ENCODE measurements at places on chromosomes 1 and 21. TPM values are rescaled to one million over a fixed set of nuclear protein-coding genes. Genes with fewer than 3 reads are reported as not detected.

- DNase-seq, result no peak
- no peaks in the 10 kb centered on the region for H3K36me3 ChIP-seq
- H3K4me3 ChIP-seq, result no peak overlapping the region
- no peak overlapping the region for H3K27ac ChIP-seq
- H3K27me3 ChIP-seq, result peaks cover 7% of the 10 kb centered on the region
Observed at GRCh38 chr1:7076572-7076971, 291.3 kb downstream of the CAMTA1 start.

- H3K36me3 ChIP-seq, result no peaks in the 10 kb centered on the region
- H3K4me1 ChIP-seq, result no peaks in the 10 kb centered on the region
- H3K4me3 ChIP-seq, result no peak overlapping the region
- no peak overlapping the region for H3K27ac ChIP-seq
- DNase-seq, result no peak
Observed at GRCh38 chr1:17615959-17616358, 76.5 kb downstream of the ARHGEF10L start.

DNA sequence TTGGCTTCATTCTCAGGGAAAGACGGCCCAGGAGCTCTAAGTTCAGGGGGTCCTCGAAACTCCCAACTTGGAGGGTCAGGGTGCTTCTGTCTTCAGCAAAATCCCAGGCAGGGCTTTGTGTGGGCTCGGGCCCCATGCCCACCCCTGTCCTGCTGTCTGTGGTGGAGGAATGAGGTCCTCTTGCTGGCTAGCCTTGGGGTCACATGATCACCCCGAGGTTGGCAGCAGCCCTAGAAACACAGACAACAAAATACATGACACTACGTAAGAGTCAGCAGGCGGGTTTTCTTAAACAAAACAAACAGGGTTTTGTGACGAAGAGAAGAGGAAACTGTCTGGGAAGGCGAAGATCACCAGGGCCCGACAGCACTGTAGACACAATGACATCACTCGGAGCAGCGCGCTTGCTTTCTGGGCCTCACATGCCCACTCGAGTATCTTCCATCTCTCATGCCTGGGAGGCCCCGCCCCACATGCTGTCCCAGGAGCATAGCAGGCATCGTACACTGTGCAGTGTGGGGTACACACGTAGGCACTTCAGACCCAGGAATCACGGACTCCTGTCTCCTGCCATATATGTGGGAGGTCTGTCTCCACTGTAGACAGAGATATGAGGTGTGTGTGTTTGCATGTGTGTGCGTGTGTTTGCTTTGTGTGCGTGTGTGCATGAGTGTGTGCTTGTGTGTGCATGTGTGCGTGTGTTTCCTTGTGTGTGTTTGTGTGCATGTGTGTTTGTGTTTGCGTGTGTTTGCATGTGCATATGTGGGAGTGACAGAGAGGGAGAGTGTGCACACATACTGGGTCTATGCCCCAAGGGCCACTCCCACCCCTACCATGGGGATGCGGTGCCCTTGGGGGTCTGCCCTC lies 94.7 kb downstream of the SIK1 start:
- peak overlapping the region; percentile 97 for H3K27ac ChIP-seq
- H3K4me1 ChIP-seq, result peaks cover 29% of the 10 kb centered on the region
- no peaks in the 10 kb centered on the region for H3K36me3 ChIP-seq
- DNase-seq, result peak; percentile 25
- H3K4me3 ChIP-seq, result no peak overlapping the region

CFHR1 gene
- total RNA-seq, result not detected

DNA sequence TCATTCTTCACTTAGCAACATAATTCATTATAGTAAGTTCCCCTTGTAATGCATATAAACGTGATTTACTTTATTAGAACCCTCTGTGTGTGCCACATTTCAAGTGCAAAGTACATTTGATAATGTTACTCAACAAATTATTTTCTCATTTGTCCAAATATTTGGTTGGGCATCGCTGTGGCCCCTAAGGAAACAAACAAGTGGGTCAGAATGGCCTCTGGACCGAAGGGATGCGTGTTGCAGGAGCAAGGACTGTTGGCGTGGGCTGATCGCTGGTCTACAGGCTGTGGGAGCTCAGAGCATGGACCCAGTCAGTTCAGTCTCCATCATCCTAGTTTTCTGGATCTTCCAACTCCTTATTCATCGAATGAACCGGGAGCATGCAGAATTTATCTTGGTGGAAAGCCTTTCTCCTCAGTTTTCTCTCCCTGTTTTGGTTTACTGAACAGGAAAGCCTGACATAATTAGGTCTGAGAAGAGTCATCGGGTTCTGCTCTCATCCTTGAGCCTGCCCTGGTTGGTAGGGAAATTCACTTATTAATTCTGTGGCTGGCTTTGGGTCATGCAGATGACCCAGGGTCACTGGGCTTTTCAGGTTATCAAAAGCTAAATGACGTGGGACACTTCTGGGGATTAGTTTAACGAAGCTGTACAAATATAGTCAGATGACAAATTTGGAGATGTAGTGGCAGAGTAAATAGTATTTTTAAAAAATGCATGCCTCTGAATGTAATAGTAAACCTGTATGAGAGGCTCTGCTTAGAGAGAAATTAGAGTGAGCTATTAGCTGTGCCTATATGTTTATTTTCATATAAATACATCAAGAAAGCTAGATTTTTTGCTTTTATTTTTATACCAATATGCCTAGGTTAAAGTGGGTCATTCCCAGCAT lies 200.2 kb downstream of the SDCCAG8 start:
- H3K4me3 ChIP-seq, result no peak overlapping the region
- no peak for DNase-seq
- no peaks in the 10 kb centered on the region for H3K4me1 ChIP-seq
- no peaks in the 10 kb centered on the region for H3K36me3 ChIP-seq
- H3K27me3 ChIP-seq, result no peaks in the 10 kb centered on the region

GRCh38 chr1:226425004-226425378 lies 17.1 kb upstream of the PARP1 start:
- H3K27me3 ChIP-seq, result no peaks in the 10 kb centered on the region
- peaks cover 5% of the 10 kb centered on the region for H3K4me1 ChIP-seq
- no peak overlapping the region for H3K4me3 ChIP-seq
- H3K36me3 ChIP-seq, result no peaks in the 10 kb centered on the region

DNA sequence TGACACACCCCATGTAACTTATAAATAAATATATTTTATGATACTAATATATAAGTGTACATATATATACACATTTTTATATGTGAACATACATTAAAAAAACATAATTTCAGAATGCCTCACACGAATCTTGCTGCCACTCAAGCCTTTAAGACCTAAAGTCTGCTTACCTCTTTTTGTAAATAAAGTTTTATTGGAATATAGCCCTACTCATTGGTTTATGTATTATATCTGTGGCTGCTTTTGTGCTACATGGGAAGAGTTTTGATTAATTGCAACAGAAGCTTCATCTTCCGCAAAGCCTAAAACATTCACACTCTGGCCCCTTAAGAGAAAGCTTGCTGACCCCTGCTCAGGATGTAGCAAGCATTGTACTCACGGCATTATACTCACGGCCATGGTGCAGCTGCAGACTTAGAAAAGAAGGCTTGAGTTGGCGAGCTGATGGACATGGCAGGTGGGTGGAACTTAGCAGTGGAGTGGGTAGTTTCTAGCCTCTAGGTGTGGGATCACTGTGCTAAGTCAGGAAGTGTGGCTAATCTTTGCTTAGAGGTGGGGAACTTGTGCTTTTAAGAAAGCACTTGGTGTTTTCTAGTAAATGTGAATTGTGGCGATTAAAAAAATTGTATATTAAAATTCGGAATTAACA lies 80.8 kb downstream of the DYRK1A start:
- peaks cover 17% of the 10 kb centered on the region for H3K36me3 ChIP-seq
- no peak overlapping the region for H3K27ac ChIP-seq
- H3K4me1 ChIP-seq, result peaks cover 20% of the 10 kb centered on the region
- no peak overlapping the region for H3K4me3 ChIP-seq

PLA2G2C gene
- not detected for total RNA-seq

DNA sequence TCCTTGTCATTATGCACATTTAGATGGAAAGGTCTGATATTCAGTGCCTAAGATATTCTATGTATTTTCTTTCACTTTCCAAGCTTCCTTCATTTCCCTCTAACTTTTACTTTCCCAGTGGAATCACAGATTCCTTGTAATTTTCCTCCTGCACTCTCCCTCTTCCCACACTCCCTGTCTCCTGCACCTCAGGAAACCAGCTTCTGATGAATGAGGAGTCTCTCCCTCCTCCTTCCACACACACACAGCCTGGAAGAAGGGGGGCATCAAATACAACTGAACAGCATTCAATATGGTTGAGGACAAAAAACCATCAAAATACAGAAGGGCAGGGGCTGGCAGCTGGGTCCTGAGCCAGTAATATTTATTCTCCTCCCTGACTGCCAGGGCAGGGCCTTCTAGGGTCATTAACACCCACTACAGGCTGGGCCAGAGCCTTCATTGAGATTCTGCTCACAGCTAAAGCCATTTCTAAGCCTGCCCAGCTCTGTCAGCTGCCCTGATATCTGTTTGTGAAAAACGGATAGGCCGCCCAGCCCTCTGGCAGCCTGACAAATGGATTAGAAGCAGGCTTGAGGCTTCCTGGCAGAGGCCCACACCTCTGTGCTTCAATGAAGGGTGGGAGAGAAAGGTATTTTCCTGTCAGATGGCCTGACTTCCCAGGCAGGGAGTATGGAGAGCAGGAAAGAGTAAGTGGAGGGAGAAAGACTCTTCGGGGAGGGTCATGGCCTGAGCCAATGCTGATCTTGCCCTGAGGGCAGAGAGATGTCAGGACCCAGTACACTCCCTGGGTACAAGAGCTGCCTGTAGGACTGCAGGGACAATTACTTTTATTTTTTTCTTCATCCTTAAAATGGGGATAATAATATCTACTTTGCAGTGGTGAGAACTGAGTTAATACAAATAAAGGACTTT lies 138.9 kb upstream of the SPATA6 start:
- DNase-seq, result no peak
- no peaks in the 10 kb centered on the region for H3K4me1 ChIP-seq
- no peak overlapping the region for H3K4me3 ChIP-seq
- peaks cover 74% of the 10 kb centered on the region for H3K27me3 ChIP-seq
- H3K27ac ChIP-seq, result no peak overlapping the region
- H3K36me3 ChIP-seq, result no peaks in the 10 kb centered on the region

DNA sequence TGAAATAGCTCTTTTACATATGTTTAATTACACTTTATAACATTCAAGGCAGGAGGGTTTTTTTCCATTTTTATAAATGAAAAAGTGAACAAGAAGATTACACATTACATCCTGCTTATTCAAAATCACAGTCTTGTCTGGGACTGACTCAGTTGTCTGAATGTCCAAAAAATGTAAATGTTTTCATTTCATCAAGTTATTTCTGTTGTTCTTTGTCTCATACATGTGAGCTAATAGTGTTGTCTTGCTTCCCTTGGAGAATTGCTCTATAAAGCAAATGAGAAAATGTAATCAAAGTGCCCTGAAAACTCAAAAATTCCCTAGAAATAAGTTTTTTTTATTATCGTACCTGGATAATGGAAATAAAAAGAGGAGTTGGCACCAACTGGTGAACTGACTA lies 242.9 kb downstream of the GRIK1 start:
- H3K36me3 ChIP-seq, result no peaks in the 10 kb centered on the region
- H3K4me3 ChIP-seq, result no peak overlapping the region
- H3K27ac ChIP-seq, result no peak overlapping the region
- no peaks in the 10 kb centered on the region for H3K4me1 ChIP-seq
- H3K27me3 ChIP-seq, result peaks cover 13% of the 10 kb centered on the region

DNA sequence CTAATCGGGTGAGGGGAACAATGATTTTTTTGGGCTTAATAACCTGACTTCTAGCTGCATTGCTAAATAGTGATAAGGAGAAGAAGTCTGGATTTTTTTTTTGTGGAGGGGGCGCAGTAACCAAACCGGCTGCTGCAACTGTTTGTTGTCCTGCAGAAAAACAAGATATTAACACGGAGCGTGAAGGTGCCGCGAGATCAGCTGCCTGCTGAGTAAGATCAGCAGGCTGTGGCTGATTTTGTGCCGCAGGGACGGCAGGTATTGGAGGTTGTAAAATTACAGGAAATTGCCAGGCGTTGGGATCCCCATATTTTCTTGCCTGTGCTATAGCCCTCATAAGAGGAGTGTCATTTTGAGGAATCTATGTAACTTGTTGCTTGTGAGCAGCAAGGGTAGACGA lies 8.7 kb upstream of the LRRC47 start:
- no peaks in the 10 kb centered on the region for H3K4me1 ChIP-seq
- H3K36me3 ChIP-seq, result no peaks in the 10 kb centered on the region
- no peak overlapping the region for H3K27ac ChIP-seq
- H3K4me3 ChIP-seq, result no peak overlapping the region

DNA sequence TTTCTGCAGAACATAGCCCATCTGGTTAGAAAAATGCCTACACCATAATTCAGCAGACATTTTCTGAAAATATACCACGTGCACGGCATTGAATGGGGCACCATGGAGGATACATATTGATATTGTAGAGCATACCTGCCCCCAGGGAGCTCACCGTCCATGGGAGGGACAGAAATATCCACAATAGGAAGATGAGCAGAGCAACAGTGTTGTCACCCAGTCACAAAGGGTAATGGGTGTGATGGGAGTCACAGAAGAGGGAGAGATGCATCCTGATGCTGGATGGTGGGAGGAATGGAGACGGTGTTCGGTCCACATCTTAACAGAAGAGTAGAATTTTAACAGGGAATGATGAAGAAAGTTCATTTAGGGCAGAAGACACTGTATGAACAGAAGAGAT lies 51.4 kb downstream of the ATP1A1 start:
- no peak overlapping the region for H3K27ac ChIP-seq
- no peaks in the 10 kb centered on the region for H3K36me3 ChIP-seq
- H3K27me3 ChIP-seq, result no peaks in the 10 kb centered on the region
- no peaks in the 10 kb centered on the region for H3K4me1 ChIP-seq
- no peak overlapping the region for H3K4me3 ChIP-seq

DNA sequence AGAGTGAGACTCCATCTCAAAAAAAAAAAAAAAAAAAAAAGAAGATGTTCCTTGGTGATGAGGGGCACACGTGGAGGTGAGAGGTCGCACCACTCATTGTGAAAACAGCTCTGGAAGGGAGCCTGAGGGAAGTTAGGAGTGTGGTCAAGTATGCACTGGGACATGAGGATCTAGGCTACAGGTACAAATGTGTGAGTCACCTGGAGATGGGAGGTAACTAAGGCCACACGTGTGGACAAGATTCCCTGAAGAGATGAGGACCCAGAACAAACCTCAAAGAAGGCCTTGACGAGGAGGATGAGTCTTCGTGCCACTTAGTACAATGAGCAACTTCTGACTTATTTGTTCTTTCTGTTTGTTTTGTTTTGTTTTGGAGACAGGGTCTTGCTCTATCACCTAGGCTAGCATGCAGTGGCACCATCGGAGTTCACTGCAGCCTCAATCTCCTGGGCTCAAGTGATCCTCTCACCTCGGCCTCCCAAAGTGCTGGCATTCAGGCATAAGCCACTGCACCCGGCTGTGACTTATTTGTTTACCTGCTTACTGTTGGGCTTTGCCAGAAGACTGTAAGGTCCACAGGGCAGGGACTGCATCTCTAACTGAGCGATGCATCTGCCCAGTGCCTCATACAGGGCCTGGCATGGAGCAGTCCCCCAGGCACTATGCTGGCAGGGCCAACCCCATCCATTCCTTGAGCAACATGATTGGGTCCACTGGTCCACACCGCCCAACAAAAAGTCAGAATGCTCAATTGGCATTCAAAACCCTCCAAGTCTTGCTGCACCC lies 6.4 kb downstream of the ASAP3 start:
- H3K36me3 ChIP-seq, result no peaks in the 10 kb centered on the region
- DNase-seq, result peak; percentile 95
- H3K27me3 ChIP-seq, result no peaks in the 10 kb centered on the region
- peak overlapping the region; percentile 52 for H3K27ac ChIP-seq
